Activated T-helper 17 cell treated with anti-CD3 and anti-CD28 coated beads, Interleukin-2, amount 50 U/mL, for 72 hours (primary cell): ENCODE measurements at places on chromosomes 7 and 10.

- ATAC-seq = no peak
Measured at GRCh38 chr7:99840136-99840869, 12.5 kb downstream of the CYP3A43 start.

DNA sequence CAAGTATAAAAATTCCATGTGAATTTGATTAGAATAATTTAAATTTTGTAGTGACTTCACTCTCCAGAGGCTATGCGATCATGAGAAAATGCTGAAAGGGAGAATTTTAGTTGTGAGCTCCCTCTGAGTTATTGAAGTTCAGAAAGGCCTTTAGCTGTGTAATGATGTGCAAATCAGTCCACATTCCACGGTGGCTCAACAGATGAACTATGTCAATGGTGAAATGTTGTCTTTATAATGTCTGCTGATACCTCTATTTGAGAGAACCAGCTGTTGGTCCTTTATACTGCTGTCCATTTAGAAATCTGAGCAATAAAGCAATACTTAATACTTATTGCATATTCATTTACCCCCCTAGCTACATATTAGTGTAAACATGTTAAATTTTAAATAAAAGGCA lies 7.1 kb upstream of the ITGB8 start:
- ATAC-seq = no peak

DNA sequence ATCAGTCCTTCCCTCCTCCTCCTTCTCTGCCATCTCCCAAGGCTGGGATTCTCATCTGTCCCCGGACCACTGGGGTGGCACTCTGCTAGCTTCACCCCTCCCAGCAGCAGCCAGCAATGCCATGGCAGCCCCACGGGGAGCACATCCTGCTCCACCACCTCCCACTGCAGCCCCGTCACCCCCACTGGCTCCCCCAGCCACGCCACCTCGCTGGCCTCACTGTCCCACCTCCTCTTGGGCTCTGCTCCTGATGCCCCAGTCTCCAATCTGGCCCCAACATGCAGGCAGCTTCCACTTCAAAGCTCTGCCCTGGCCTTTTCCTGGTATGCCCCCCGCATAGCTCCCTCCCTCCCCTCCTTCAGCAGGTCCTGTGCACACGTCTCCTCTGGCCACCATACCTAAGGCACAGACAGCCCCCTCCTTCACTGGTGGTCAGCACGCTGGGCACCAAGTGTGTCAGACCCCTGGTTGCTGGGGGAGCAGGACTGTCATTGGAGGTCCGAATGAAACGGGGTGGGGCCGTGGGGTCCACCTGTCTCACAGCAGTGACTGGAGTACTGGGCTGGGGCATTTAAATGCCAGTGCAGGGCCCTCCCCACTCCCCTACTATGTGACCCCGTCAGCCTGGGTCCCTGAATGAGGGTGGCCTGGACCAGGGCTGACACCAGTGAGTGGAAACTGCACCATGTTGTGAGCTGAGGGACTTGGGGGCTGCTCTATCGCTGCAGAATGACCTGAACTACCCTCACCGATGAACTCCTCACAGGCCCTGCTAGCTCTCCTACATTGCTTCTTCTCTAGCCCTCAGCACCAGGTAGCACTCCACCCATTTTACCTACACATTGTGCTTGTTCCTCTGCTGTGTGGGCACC lies 38.7 kb downstream of the RASGEF1A start:
- no peak for ATAC-seq

DNA sequence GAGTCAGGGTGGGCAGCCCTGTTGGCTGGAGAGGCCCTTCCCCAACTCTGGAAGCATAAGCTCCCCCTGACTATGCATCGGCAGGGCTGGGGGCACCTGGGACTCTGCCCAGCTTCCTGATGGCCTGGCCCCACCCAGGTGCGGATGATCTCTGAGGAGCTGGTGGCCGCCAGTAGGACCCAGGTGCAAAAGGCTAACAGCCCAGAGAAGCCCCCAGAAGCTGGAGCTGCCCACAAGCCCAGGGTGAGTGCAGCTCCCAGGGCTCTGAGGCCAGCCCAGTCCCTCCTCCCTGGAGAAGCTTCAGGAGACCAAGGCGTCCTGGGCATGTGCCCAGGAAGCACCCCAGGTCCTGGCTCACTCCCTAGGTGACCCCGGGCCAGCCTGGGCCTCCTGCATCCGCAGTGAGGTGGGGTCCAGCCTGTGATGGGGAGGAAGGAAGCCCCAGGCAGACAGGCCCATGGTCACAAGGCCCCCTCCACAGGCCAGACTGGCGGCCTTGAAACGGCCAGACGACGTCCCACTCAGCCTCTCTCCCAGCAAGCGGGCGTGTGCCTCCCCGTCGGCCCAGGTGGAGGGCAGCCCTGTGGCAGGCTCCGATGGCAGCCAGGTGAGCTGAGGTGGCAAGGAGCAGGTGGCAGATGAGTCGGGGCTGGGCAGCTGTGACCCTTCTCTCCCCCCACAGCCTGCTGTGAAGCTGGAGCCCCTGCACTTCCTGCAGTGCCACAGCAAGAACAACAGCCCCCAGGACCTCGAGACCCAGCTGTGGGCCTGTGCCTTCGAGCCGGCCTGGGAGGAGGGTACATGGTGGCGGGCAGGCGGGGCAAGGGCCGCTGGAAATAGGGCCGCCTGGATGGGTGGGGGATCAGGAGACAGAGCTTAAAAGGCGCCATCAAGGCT lies 3.0 kb downstream of the LRWD1 start:
- ATAC-seq = no peak

GRCh38 chr10:43846968-43847367 lies 198.3 kb upstream of the ZNF32 start:
- no peak for ATAC-seq

DNA sequence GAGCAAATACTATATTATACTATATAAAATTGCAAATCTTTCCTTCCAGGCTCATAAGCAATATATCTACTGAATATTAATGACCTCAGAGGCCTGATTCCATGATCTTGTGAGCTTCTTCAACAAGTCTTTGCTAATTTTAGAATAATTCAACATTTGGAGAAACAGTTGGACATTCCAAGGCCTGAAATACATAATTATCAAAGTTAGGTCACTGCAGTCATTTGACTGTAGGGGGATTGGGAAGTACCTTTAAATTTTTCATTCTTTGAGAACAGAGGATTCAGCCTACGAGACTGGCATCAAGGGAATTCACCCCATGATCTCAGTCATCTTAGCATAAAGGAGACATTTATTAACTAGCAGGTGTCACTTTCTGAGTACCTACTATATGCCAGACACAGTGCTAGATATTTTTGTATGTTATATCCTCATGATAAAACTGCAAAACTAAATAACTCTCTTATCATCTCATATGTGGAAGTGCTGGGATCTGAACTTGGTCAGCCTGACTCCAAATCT lies 85.4 kb downstream of the DOCK4 start:
- ATAC-seq = no peak

GRCh38 chr10:8489823-8490222 lies 435.3 kb downstream of the GATA3 start:
- no peak for ATAC-seq
